ENCODE measurements at places on chromosomes 5 and 9.

DNA sequence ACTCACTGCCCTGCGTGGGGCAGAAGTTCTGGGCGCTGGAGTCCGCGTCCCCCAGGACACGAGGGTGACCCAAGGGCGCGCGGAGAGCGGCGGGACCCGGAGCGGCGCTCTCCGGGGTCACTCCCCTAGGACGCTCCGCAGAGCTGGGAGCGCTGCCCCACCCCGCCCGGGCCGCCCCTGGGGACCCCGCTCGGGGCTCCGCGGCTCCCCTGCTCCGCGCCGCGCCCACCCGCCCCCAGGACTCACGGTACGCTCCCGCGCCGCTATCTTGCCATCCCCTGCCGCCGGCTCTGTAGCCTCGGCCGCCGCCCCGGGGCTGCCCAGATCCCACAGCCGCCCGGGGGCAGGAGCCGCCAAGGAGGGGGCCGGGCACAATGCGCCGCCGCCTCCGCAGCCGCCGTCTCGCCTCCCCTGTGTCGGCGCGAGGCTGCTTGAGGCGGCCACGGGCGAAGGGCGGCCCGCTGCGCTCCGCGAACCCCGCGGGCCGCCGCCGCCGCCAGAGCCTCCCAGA lies 303 bp downstream of the LIFR start:
- DNase-seq, result no peak

- DNase-seq, result peak; percentile 41
These were observed 41.9 kb downstream of the ZNF354A start for GRCh38 chr5:178688551-178688950.

- no peak for DNase-seq
These were observed 10.7 kb downstream of the FANCC start for GRCh38 chr9:95306819-95307218.

DNA sequence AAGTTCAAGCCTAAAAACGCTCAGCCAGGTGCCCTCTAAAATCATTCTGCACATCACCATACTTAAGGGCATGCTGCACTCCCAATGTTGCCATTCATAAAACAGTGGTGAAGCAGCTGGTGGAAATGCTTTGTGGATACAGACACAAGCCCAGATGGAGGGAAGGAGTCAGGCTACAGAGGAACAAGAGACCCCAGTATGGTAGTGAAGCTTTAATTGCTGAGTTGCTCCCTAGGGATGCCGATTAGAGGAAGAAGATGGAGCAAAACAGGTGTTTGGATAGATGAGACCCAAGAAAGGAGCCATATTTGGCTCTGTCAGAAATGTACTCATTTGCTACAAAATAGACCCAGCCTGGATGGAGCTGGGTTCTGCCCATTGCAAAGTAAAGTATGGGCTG lies 230.5 kb downstream of the NSG2 start:
- no peak for DNase-seq

GRCh38 chr5:95057615-95058014 lies 227.3 kb downstream of the MCTP1 start:
- peak; percentile 19 for DNase-seq

DNA sequence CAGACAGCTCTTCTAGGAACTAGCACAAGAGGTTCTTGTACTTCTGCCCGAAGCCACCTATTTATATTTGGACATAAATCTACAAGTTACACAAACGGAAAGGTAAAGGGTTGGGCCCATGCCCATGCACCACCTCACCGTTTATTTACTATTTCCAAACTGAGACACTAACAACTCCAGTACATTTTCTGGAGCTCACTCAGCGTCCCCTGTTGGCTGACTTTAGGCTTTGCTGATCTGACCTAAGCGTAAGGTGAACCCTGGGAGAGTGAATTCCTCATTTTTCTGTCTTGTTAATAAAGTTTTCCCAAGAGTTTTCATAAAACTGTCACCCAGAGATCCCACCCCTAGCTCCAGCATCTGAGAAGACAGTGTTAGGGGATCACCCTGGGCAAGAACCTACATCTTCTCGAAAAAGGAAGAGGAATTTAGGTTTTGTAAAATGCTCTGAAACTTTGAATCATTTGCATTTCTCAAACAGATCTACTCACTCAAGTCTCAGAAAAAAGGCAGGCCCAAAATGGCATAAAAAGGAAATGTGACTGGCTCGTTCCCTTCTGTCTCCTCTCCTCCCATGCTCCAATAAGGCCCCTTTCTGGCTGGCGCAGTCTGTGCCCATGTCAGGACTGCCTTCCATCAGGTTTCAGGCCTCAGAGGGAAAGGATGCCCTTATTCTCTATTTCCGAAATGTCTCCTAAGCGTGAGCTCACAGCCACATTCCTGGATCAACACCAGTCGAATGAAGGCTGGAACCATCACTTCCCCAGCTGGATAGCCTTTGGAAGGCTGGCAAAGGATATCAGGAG lies 201.3 kb downstream of the FANCC start:
- no peak for DNase-seq

- no peak for DNase-seq
These were observed 5.7 kb downstream of the NR6A1 start for GRCh38 chr9:124765439-124765835.

- DNase-seq, result no peak
These were observed 8.9 kb upstream of the AMACR start for GRCh38 chr5:34016750-34017149.

GRCh38 chr9:2253636-2254580 lies 238.8 kb downstream of the SMARCA2 start:
- DNase-seq, result no peak

DNA sequence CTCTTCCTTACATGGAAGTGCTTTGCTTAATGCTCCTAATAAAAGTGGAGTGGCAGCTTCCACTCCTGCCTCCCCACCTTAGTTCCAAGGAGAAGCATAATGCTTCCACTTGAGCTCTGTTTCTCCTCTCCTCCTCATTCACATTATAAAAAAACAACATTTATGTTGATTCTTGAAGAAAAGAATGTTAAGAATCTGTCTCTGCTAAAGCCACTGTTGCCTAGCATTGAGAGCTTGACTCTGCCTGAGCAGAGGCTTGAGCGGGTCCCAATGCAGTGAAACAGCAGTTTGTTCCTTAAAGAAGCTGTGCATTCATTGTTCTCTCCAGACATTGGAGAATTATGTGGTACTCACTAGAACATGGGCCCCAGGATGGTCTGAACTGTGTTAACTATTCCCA lies 101.5 kb upstream of the GHR start:
- DNase-seq, result no peak

DNA sequence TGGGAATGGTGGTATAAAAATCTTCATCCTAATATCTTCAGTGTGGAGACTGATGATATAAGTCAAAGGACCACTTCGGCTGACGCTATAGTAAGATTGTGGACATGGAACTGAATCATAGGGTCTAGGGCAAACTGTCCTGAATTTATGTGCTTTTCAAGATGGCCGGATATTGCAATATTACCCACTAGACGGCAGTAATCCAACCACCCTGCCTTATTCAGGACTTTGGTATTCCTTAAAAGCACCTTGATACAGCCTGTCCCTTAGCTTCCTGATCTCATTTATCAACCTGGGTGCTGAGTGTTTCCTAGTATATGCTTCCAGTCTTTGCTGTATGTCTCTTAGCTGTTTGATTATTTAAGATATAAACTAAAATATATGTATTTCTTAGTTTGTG lies 71.2 kb upstream of the COX7C start:
- DNase-seq, result no peak

DNA sequence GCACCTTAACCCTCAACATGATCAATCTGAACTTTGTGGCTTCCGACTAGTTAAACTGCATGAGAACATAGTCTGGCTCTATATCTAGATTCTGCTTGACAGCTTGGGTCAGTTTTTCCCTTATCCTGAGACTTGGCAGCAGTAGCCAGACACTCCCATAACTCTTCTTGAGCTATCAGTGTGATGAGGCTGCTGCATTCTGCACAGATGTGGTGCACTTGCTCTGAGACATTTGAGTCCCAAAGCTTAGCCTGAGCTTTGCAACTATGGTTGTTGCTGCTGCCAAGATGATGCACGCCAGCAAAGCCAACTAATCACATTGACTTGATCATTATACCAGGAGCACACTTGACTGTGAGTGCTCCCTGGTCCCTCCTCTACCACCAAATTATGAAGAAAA lies 36.2 kb downstream of the MOCS2 start:
- DNase-seq, result no peak

- no peak for DNase-seq
These were observed 33.6 kb downstream of the UGT3A2 start for GRCh38 chr5:36033047-36033446.

GRCh38 chr9:35791297-35791921 lies at the start of gene NPR2:
TSS of gene NPR2 (plus strand) at chr9:35791591. CDS start at chr9:35792409, 818 bp downstream.
- no peak for DNase-seq

- DNase-seq, result no peak
These were observed 14.5 kb downstream of the FBXW2 start for GRCh38 chr9:120778758-120779157.

- DNase-seq, result no peak
These were observed 104.4 kb downstream of the CETN3 start for GRCh38 chr5:90305041-90305720.

- DNase-seq, result peak; percentile 50
These were observed 5.9 kb downstream of the DMRTA1 start for GRCh38 chr9:22452415-22453010.

DNA sequence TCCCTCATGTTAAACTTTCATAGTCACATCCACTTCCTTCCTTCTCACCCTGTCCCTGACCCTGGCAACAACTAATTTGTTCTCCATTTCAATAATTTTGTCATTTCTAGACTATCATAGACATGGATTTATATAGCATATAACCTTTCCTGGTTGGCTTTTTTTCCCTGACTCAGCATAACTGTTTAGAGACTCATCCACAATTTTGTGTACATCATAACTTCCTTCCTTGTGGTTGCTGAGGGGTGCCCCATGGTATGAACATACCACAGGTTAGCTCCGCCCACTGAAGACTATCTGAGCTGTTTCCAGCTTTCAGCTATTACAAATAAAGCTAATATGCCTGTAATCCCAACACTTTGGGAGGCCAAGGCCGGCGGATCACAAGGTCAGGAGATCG lies 137.3 kb downstream of the PHF2 start:
- DNase-seq, result no peak

GRCh38 chr9:129481424-129481809 lies 139.5 kb downstream of the C9orf50 start:
- DNase-seq, result no peak

- no peak for DNase-seq
These were observed 51.4 kb downstream of the SMARCA2 start for GRCh38 chr9:2066312-2067273.

GRCh38 chr9:92739346-92739970 lies 25.2 kb downstream of the BICD2 start:
- DNase-seq, result no peak

DNA sequence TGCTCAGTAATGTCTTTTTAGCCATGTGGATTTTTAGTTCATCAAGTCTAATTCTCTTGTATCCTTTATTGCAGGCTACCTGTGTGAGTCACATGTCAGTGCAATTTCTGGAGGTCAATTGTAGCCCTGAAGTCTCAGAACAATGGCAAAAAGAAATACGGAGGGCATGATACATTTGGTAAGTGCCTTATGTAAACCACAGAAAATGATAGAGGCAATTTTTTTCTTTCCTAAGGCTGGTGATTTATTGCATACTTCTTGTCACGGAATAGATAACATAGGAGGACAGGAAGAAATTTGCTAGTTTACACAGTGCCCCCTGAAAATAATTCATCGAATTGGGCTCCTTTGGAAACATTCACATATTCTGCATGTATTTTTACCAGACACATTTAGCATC lies 235.9 kb downstream of the DMRTA1 start:
- DNase-seq, result no peak

GRCh38 chr5:107812570-107813141 lies 141.9 kb upstream of the EFNA5 start:
- no peak for DNase-seq

- DNase-seq, result no peak
These were observed 134.9 kb downstream of the RGS3 start for GRCh38 chr9:113598451-113598850.

- no peak for DNase-seq
These were observed 12.5 kb downstream of the SH3RF2 start for GRCh38 chr5:145948921-145949320.

DNA sequence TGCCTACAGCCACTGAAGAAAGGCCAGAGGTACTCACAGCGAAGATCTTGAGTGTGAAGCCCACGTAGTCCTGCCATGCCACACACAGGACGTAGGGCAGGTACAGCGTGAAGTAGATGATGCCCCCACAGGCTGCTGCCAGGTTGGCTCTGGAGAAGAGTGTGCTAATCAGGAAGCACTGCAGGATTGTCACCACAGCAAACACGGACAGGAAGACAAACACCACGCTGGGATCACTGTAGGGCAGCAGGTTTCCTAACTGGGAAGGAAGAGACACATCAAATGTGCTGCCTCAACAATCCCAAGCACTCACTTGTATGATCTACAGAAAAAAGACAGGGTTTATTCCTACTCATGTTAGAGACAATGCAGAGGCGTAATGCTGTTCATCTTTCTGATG lies 63.0 kb downstream of the NIPSNAP3B start:
- no peak for DNase-seq

DNA sequence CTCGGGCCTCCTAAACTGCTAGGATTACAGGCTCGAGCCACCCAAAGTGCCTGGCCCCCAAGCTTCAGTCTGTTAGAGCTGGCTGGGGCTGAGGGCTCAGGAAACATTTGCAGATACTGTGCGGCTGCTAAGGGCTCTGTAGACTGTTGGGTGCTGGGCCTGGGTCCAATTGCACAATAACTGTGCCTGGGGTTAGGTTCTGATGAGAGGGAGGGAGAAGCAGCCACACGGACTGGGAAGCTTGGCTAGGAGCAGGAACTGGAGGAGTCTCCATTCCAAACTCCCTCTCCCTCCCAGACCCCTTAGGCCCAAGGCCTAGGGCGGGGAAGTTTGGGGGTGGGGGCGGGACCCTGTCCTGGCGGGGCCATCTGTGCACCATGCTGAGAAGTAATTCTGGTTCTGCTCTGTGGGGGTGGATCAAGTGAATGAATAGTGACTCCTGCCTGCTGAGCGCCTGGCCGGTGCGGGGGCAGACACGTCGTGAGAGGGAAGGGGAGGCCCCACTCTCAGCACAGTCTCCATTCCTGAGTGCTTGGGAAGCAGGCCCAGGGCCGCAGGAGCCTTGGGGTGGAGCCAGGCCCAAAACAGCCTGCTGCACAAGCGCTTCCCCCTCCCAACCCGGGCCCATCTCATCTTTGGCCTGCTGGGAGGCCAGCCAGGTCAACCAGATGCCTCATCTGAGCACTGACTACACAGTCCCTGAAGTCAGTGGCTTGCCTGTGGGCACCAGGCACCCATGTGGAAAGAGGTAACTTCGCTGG lies 1.5 kb downstream of the ASS1 start:
- DNase-seq, result no peak

- no peak for DNase-seq
These were observed 48.6 kb upstream of the GDNF start for GRCh38 chr5:37888476-37888875.

DNA sequence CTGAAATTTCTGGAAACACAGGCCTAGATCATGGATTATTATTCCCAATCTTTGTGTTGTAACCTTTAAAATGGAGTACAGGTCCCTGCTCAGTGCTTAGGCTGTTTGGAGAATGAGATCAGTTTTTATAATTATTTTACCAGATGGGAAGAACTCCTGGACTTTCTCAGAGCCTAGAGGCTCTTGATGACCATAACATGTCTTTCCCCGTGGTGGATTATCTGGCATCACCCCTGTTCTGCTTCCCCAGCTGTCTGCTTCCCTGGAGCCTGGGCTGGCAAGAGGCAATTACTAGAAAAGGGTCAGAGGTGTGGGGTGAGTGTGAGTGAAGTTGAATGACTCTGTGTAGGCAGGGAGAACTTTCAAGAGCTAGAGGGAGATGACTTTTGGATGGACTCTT lies 143.0 kb downstream of the CARTPT start:
- DNase-seq, result no peak
